ENCODE measurements at places on chromosomes 1 and 21.

DNA sequence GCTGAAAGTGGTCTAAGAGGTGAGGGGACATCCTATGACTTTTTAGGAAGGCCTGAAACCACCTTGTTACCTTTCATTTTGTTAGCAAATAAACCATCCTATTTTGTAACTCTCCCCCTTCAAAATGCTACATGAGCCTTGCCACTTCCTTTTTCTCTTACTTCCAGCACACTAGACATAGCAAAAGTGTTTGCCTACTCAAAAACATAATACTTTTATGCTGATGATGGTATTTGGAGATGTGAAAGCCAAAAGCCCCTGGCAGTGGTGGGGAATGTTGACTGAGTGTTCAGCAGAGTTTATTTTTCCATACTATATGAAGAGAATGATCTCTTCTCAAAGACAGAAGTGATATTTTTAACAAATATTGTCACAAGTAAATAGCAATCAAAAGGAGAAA lies 134.2 kb downstream of the EDEM3 start:
- DNase-seq = no peak

DNA sequence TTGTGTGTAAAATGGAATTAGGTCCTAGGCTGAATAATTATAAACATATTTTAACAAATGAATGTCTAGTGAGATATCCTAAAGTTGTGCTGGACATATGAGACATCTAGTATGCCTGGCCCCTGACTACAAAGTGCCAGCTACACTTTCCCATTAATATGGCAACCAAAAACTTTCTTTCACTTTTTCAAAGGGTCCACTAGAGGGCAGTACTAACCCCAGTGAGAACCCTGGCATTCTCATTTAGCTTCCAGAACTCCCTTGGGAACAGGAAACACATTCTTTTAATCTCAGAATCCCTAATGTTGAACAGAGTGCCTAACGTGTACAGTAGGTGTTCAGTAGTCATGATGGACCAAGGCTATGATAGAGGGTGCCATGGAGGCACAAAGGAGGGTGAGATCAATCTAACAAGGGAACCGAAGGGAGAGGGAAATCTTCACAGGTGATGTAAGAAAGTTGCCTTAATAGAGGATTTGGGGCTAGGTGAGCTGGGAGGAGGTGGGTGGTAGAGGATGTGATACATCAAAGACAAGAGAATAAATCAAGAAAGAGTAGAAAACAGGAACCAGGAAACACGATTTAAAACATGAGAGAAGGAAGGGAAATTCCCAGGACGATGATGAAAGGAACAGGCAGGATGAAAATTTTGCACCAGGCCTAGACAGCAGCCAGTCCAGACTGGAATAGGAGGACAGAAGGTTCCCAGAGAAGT lies 41.6 kb downstream of the NSL1 start:
- no peak for DNase-seq

- no peak for DNase-seq
These were observed 223.1 kb downstream of the SLC45A1 start for GRCh38 chr1:8540971-8541370.

DNA sequence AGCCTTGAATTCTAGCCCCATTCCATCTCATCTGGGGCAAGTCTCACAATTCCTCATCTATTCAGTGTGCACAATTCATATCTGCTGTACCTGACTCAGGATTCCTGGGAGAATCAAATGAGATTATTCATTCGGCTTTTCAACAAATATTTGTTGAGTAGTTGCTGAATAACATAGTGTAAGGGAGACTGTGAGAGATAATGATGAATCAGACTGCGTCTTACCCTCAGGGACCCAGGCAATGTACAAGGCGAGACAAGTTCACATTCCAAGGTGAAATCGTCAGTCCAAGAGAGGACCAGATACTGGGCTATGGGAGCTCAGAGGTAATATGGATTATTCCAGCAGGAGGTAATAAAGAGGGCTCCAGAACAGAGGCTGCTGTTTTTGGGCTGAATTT lies 67.8 kb upstream of the SMYD2 start:
- no peak for DNase-seq

DNA sequence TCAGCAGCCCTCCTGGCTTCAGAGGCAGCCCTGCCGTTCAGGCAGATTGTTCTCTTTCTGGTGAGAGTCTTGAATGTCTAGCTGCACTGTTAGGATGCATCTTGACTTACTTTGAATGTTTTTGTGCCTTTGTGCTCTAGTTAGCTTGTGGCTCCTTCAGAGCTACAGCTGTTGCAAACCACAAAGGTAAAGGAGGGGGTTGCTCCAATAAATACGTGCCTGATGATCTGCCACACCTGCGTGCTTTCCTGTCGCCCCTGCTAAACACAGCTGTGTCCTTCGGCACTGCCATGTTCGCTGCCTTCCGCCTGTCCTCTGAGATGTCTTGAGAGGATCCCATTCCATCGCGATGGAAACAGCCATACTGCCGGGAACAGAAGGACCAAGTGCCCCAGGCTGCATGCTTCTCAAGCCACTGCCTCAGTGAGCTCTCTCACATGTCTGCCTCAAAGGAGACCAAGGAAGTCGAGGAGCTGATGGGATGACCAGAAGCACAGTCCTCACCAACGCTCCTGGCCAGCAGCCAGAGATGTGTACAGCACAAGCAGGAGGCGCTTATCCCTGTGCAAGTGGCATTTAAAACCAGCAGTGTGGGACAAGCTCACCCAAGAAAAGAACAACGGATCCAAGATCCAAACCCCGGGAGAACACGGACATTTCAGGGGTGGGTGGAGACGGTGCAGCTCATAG lies 12.0 kb upstream of the SMIM12 start:
- DNase-seq = no peak

GRCh38 chr1:29055160-29055559 lies 68.5 kb downstream of the TMEM200B start:
- no peak for DNase-seq

DNA sequence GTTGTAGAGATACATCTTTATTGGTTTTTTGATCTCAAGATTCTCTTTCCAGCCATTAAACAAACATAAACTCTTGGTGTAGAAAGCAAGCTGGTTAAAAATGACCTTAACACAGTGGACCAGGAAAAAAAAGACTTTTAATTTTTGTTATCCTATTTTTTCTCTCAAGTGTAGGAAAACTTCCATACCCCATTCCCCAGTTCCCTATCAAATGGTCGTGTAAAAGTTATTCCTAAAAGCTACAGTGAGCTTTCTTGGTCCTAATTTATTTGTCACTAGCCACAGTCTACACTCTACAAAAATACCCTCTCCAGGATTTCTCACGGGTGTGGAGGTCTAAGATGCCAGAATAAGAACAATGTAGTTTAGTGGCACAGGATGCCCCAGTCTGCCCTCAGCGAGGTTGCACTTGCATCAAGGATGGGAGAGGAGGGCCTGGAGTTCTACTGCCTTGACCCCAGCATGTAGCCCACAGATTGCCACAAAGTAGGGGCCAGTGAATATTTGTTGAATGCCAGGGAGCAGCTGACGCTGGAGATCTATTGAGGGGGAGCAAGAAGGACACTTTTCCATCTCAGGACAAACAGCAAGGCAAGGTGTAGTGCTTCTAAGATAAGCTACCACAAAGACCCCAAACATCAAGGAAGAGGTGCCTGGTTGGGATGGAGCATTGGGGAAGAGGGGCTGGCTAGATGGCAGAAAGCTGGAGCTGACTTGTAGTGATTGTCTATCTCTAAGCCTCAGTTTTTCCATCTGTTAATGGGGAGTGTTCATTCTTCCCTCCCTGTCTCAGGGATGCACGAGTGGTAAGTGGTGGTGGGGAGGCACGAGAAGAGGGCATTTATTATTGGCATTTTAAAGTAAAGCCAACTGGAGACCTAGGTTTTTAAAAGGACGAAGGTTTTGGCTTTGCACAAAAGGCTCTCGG lies 1.8 kb downstream of the MYCL start:
- no peak for DNase-seq

GRCh38 chr1:217078078-217078690 lies 355.0 kb upstream of the ESRRG start:
- DNase-seq = no peak

- DNase-seq = no peak
These were observed 152.4 kb downstream of the HLX start for GRCh38 chr1:221031458-221032203.

DNA sequence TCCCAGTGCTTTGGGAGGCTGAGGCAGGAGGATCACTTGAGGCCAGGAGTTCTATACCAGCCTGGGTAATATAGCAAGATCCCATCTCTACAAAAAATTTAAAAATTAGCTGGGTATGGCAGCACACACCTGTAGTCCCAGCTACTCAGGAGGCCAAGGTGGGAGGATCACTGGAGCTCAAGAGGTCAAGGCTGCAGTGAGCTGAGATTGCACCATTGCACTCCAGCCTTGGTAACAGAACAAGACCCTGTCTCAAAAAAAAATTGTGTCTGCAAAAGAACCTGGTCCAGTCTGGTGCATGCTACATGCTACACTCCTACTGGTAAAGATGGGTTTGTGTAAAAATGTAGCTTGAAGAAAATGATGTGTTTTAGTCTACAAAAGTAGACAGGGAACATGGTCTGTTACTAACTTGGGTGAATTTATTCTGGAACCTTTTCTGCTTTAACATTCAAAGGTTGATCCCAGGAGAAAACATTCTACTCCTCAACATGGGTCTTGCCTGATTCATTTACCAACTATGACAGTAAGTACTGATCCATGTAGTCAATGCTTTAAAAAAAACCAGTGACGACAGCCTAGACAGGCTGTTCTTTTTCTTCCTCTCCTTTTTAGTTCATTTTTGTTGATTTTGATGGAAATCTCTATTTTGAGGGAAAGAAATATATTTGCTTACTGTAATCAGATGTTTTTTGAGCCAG lies 32.7 kb upstream of the ENAH start:
- DNase-seq = no peak

- DNase-seq = no peak
These were observed 213.0 kb downstream of the COL24A1 start for GRCh38 chr1:85943526-85943925.

DNA sequence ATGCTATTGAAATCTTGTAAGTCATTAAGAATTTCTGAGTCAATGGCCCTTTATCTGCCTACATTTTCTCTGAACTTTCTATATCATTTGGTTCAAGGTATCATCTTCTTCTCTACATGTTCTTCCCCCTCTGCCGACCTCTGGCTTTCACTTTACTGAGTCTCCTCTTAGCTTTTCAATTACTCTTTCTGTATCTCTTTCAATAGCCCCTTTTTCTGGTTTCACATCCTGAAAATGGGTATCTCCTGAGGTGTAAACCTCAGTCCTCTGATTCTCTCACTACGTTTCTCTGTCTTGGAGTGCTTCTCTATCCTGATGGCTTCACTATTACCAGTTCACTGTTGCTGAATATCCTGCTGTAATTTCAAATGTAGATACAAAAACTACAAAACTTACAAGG lies 98.9 kb downstream of the LYST start:
- DNase-seq = no peak

DNA sequence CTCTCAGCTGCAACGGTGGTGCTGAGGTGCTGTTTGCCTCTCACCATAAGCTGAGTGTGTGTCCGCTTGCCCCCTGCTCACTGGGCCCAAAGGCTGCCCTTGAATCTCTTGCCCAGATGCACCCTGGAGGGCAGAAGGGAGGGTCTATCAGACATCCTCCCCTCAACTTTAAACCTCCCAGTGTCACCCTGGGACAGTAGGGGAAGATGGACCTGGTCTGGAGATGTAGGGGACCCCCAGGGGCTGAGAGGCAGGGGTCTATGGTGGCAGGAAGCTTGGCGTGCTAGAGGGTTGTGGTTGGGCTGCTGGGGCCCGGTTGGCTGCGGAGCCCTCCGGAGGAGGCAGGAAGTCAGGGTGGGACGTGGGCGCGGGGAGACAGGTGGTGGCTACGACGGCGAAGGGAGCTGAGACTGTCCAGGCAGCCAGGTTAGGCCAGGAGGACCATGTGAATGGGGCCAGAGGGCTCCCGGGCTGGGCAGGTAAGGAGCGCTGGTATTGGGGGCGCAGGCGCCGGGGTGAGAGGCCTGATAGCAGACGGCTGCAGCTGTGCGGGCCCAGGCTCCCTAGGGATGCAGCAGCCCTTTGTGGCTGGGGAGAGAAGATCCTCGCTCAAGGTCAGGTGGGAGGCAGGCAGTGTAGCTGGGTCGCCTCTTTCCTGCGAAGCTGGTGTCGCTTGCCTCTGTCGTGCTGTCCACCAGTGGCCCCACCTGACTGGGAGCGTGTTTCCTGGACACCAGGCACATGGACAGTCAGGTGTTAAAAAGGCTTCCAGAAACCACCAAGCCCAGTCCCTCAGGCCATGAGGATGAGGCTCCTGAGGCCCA lies at the start of gene LCK:
TSS of gene LCK (plus strand) at position 373 of the 824 bp plus-strand sequence. CDS start 23,065 bp downstream, outside the sequence.
- DNase-seq = peak; percentile 42

GRCh38 chr1:243316366-243316989 lies 60.6 kb downstream of the SDCCAG8 start:
- no peak for DNase-seq

DNA sequence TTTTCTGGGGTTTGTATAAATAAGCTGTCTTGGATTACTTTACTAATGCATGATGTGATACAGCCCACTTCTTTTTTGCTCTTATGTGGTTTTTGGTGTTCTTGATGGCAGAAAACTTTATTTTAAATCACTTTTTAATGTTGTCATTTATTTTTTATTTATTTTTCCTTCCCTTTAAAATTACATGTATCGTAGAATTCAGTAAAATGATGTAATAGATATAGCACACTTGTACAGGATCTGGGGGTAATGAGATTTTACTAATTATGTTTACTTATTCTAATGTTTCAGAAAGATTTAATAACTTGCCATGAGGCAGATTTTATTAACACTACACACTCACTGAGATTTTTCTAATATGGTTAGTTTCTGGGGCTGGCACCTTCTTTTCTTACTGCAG lies 701 bp upstream of the B3GALT2 start:
- no peak for DNase-seq

GRCh38 chr1:24501371-24502064 lies 1.1 kb upstream of the RCAN3 start:
- peak; percentile 59 for DNase-seq

DNA sequence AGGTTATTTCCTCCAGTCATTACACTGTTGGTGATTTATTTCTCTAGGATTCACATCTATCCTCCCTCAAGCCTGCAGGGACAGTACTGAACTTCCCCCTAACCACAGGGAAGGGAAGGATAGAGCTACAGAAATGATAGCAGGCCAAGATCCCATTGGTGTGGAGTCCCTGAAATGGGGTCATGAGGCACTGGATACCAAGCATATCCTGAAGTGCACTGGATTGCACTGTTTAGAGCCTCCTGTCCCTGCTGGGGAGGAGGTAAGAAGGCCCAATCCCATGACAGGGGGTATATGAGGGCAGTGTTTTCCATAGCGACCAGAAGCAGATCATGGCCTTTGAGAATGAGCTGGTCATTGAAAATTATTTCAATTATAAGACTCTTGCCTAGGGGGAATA lies 56.8 kb downstream of the C1orf21 start:
- no peak for DNase-seq

DNA sequence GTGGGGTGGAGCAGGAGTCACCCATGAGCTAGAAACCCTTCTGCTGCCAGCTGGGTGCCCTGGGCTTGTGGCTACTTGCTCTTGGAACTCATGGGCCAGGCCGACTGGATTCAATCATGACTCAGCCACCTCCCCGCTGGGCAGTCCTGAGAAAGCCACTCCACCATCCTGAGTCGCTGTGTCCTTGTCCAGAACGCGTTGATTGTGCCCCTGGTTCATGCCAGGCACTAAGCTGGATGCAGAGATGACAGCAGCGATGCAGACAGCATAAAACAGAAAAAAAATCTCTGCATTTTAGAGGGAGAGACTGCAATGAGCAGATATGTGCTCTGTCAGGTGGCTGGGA lies 10.6 kb downstream of the PADI1 start:
- DNase-seq = no peak
